ENCODE measurements at places on chromosomes 5 and 9.
A peak's percentile ranks its signal among the peaks of the same experiment; 100 is the strongest.

DNA sequence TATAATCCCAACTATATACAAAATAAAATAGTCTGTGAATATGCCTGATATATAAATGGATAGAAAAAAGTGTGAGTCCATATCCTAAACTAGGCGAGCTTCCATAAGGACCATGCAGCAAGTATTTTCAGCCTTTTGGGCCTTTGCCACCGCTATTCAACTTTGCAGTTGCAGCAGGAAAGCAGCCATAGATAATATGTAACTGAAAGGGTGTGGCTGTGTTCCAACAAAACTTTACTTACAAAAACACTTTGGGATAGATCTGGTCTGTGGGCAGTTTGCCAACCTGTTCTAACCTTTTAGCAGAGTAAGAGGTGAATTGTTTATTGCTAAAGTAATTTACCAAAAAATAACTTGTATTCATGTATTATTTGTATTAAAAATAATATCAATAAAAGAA is 127.8 kb upstream of the GPR151 start:
- DNase-seq, result no peak

GRCh38 chr9:106035806-106036205 is 341.5 kb downstream of the TMEM38B start:
- DNase-seq, result no peak

GRCh38 chr9:117723986-117724625 is 19.9 kb downstream of the TLR4 start:
- DNase-seq, result no peak

DNA sequence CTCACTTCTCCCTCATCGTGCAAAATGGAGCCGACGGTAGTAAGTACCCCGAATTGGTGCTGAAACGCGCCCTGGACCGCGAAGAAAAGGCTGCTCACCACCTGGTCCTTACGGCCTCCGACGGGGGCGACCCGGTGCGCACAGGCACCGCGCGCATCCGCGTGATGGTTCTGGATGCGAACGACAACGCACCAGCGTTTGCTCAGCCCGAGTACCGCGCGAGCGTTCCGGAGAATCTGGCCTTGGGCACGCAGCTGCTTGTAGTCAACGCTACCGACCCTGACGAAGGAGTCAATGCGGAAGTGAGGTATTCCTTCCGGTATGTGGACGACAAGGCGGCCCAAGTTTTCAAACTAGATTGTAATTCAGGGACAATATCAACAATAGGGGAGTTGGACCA is 979 bp downstream of the PCDHGA12 start:
- peak; percentile 61 for DNase-seq

DNA sequence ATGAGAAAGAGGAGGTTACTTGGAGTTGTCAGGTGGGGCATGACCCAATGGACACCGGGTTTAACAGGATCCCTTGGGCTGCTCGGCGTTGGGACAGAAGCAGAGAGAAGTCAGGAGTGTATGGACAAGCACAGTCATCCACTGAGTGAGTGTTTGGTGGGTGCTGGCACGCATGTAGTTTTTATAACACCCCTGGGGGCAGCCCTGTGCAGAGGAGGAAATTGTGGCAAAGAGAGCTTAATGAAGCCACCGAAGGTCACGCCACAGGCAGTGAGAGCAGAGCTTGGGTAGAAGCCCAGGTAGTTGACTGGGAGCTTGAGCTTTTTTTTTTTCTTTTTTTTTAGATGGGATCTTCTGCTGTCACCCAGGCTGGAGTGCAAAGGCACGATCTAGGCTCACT is 43.2 kb upstream of the IER5L start:
- DNase-seq, result peak; percentile 48

DNA sequence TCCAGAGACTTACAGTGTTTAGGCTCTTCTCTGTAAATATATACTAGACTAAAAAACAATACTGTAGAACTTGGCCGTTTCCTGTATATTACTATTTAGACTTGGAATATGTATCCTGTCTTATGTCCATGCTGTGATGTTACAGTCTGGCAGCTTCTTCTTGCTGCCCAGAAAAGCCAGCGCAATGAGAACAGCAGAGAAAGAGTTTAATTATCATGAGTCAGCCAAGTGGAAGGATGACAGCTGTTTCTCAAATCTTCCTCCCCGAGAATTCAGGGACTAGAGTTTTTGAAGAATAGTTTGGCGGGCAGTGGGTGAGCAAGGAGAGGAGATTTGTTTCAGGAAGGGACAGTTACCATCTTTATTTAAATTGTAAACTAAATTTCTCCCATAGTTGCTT is 37.5 kb downstream of the NAA35 start:
- no peak for DNase-seq

GRCh38 chr9:94639999-94640376 is 670 bp upstream of the FBP1 start:
- DNase-seq, result no peak

DNA sequence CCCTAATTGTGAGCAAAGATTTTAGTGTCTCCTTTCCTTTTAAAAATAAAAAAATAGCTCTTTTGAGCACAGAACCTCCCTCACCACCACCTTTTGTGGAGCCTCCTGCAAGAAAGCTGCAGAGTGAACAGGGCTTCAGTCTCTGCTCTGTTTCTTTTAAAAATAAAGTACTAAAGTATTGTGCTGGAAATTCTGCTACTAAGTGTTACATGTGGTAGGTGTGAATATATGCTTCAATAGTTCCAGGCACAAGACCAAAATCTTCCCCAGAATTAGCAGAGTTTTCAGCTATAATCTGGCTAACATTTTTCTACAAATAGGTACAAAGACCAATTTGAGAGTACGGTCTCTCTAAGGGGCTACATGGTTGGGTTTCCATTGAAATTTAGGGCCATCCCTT is 40.3 kb upstream of the NFIB start:
- DNase-seq, result no peak

DNA sequence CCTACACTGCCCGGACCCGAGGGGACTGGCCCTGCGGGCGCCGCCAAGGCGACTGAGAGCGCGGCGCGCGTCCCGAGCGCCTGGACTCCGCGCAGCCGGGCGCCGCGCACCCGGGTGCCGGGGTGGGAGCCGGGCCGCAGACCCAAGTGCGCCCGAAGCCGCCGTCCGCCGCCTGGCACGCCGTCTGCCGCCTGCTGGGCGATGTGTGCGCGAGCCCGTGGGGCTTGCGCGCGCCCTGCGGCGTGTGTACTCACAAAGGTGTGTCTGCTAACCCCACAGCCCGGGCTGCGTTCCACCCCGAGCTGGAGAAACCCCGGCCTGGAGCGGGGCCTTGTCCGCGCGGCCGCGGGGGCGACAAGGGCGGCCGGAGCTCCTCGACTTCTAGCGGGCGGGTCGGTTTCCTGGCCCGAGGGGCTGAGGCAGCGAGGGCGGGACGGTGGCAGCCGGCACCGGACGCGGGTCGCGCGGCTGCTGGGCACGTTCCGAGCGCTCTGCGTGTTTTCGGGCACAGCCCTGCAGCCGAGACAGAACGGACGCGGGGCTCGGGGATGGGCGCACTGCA is 1.1 kb upstream of the ZSWIM6 start:
- DNase-seq, result peak; percentile 67

DNA sequence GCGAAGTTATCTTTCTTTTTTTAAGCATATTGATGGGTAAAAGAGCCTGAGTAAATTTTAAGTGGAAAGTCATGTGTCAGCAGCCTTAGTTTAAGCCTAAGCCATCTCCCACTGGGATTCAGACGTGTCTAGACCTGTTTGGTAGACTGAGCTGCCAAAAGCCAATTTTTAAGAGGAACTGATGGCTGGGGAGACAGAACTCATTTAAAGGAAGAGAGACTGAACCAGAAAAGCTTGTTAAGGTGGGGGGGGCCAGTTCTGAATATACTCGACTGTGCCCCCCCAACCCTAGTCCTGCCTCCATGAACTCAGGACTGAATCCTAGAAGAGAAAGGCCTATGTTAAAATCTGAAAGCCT is 58.3 kb upstream of the PLPP1 start:
- no peak for DNase-seq

- no peak for DNase-seq
Measured at GRCh38 chr5:111685969-111686368, 71.0 kb downstream of the NREP start.

DNA sequence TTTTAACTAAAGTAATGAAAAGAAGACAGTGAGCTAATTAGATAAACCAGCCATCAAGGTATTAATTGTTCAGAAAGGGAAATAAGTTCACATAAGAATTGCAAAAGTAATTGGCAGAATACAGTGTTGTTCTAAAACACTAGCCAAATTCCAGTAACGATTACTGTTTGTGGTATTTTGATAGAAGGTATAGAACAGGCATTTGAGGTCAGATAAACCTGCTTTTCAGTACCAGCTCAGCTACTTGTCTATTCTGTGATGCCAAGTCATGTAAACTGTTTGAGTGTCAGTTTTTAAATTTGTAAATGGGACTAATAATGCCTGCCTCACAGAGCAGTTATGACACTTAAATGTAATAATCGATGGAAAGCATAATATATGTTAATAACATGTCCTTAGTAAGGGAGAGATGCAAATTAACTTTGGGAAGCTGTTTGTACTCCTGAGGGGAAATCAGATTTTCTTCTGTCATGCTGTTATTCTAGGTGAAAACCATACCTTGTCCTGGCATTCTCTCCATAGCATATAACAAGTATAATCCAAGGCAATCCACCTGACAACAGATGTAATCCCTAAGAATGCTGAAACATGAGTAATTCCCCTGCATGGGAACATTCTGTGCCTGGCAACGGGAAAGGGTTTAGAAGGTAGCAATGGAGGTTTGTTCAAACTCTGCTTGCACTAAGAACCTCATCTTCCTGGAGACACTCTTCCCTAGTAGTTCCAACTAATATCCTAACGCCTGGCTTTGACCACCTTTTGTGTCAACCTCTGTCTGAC is 509.5 kb upstream of the PAPPA start:
- no peak for DNase-seq

- DNase-seq, result no peak
Measured at GRCh38 chr9:22379272-22379671, 67.4 kb upstream of the DMRTA1 start.

DNA sequence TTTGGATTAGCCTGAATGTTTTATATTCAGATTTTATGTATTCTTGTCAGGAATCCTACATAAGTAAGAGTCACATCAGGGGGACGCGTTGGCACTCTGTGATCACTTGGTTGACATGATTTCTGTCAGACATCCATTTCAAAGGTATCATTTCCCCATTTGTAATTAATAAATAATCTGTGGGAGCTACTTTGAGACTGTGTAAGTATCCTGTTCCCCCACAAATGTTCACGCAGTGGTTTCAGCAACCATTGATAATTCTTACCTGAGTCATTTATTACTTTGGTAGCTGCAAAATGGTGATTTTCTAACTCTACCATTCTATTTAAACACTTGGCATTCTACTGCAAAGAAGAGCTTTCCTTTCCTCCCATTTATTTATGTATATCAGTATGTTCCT is 56.9 kb upstream of the TBC1D2 start:
- no peak for DNase-seq

- DNase-seq, result no peak
Measured at GRCh38 chr9:88716596-88717290, 181.8 kb downstream of the NXNL2 start.

DNA sequence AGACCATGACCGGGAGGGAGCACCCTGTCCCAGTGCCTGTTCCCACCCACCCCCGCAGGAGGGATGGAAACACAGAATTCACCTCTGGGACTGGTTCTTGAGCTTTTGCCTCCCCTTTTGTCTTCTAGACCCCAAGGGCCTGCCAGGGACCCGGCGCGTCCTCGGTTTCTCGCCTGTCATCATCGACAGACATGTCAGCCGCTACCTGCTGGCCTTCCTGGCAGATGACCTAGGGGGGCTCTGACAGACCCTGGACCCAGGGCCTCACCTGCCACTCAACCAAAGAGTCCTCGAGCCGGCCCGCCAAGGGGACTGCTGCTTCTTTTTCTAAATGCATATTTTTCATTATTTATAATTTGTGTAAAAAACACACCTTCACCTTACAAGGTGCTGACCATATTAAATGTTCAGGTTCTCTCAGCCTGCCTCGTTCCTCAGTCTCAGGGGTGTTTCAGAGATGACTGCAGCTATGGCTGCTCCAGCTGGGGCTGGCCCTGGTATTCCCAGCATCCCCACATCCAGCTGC is 16.9 kb downstream of the CARD19 start:
- DNase-seq, result no peak

GRCh38 chr9:75612754-75613153 is 277.7 kb upstream of the PCSK5 start:
- DNase-seq, result no peak

GRCh38 chr5:150766251-150766650 is 7.4 kb upstream of the DCTN4 start:
- DNase-seq, result no peak

DNA sequence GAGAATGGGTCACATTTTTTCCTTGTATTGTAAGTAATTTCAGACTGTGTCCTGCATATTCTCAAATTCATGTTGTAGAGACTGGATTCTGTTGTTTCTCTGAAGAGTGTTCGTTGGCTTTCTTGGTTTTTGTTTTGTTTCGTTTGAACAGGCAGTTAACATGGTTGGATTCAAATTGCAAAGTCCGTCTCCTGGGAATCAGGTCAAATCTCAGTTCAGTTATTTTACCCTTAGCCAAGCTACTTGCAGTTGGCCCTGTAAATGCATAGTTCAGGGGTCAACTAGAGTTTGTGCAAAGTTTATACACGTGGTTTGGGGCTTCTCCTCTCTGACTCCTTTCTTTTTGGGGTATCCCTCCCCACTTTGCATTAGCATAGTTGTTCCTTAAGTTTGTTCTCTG is 21.7 kb upstream of the FBXW11 start:
- DNase-seq, result no peak

- no peak for DNase-seq
Measured at GRCh38 chr5:152264645-152265254, 140.3 kb downstream of the NMUR2 start.

GRCh38 chr5:169430671-169431070 is 129.7 kb upstream of the SLIT3 start:
- DNase-seq, result no peak

DNA sequence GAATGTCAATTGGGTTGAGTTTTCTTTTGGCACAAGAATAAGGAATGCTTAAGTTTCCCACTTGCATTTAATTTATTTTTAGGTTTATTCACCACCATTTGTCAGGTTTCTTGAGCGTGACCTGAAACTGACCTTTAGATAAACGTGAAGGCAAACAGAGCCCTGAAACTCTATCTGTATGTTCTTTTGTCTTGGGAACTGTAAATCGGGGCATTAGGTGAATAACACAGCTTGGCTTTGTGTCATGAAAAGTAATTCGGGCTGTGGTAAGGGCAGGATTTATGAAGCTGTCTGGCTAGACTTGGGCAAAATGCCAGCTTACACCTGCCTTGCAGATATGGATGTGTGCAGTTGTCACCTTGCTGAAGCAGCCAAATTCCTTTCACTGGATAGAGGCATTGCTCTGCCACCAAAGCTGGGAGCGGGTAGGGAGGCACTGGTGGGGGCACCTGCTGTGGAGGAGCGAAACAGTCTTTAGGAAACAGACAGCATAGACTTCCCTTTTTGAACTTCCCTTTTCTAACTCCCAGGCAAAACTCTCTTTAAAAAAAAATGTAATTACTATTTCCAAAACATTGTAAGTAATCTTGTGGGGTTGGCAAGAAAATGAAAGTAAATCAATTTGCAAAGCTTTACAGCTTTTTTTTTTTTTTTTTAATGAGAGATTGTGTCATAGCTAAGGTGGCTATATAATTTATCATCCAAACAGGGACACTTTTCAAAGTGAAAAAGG is 545.2 kb downstream of the CSNK1G3 start:
- DNase-seq, result no peak
